ENCODE measurements at places on chromosomes 6 and 20. TPM values are rescaled to one million over a fixed set of nuclear protein-coding genes. Genes with fewer than 3 reads are reported as not detected.

VSX1 gene
- total RNA-seq, result not detected

GRM4 gene
- not detected for total RNA-seq

TSHZ2 gene
- total RNA-seq, result 1.5 TPM

SIRPB1 gene
- 4.5 TPM for total RNA-seq

CDH26 gene
- 0.24 TPM for total RNA-seq
